ENCODE measurements at places on chromosomes 4 and X. TPM values are rescaled to one million over a fixed set of nuclear protein-coding genes. Genes with fewer than 3 reads are reported as not detected.
A peak's percentile ranks its signal among the peaks of the same experiment; 100 is the strongest.

- DNase-seq: no peak
Observed at GRCh38 chr4:31078661-31079060, 358.5 kb downstream of the PCDH7 start.

- DNase-seq: no peak
Observed at GRCh38 chr4:35993606-35994005, 250.7 kb downstream of the ARAP2 start.

GRCh38 chr4:27123123-27123768 lies 262.6 kb downstream of the STIM2 start:
- DNase-seq: no peak

GRCh38 chr4:6688879-6689505 lies 4.7 kb upstream of the S100P start:
- DNase-seq: peak; percentile 66

- DNase-seq: no peak
Observed at GRCh38 chr4:176422001-176422400, 102.2 kb downstream of the SPCS3 start.

- DNase-seq: no peak
Observed at GRCh38 chr4:7388627-7389026, 46.1 kb downstream of the PSAPL1 start.

- DNase-seq: no peak
Observed at GRCh38 chrX:28922106-28922505, 334.9 kb downstream of the IL1RAPL1 start.

DNA sequence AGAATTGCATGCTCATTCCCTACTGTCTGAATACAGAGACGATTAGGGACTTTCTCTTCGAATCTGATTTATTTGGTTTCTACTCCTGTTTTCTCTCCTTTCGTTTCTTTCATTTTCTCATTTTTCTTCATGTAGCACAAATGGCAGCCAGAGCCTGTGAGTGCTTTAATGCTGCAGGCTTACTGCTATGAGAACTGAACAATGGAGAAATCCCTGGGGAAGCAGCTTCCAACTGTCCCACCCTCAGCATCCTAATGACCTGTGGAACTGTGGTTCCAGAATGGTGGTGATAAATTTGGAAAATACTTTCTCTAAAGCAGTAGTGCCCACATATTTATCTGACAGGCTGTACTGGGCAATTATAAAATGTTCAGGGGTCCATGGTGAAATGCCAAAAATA lies 930.4 kb downstream of the DMD start:
- DNase-seq: no peak

GRCh38 chrX:56728752-56729151 lies 291 bp upstream of the NBDY start:
- no peak for DNase-seq

- DNase-seq: no peak
Observed at GRCh38 chr4:5338531-5338930, 287.3 kb downstream of the STK32B start.

DNA sequence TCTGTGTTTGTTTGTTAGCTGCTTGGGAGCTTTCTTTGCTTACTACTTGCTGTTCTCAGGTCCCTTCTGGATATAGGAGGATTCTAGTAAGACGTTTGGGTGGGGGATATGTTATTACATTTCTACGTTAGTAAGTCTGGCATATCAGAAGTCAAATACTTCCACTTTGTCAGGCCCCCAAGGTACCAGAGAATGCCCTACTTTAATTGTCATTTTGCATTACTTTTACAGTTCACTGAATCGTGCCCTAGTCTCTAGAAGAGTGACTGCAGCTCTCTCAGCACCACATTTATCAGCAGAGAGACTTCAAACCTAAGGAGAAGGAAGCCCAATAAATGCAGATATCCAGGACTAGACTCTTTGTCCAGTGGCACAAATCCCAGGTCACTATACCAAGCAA lies 54.4 kb downstream of the PCDH19 start:
- DNase-seq: no peak

- no peak for DNase-seq
Observed at GRCh38 chr4:113159942-113160545, 110.6 kb downstream of the ANK2 start.

GRCh38 chr4:154344686-154345085 lies 146.9 kb downstream of the DCHS2 start:
- no peak for DNase-seq

- no peak for DNase-seq
Observed at GRCh38 chrX:77668391-77669237, 117.4 kb downstream of the ATRX start.

DNA sequence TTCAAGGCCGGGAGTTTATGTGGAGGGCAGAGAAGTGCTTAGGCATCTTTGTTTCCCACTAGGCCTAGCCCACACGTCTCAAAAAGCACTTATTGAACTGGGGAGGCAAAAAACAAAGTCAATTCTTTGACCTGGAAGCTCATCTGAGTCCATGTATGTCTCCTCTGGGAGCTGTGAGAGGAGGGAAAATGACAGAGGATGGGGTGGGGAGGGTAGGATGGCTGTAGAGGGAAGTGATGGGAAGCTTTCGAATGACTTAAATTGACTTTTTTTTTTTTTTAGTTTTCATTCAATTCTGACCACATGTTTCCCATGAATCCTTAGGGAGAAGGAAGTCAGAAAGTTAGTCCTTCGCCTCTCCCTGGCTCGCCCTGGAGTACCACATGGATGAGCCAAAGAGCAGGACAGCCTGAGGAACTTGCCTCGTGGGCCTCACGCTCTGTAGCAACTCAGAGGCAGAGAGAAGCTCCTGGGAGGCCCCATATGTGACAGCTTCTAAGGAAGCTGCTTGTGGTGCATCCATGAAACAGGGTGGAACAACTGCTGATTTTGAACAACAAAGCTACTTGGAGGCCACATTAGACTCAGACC lies 45.0 kb downstream of the NHSL2 start:
- no peak for DNase-seq

CT47B1 gene
- total RNA-seq: not detected

NUDT11 gene
- 2.9 TPM for total RNA-seq

ALB gene
- total RNA-seq: 22.6 TPM

SULT1B1 gene
- total RNA-seq: 0.18 TPM

SHROOM2 gene
- not detected for total RNA-seq

All from activated T-cell treated with anti-CD3 and anti-CD28 coated beads, Interleukin-2, amount 50 U/mL, for 4 hours (primary cell).